ENCODE measurements at places on chromosomes 5 and 9.

GRCh38 chr5:135441350-135441831 lies 5.8 kb downstream of the DCANP1 start:
- peak; percentile 63 for DNase-seq

DNA sequence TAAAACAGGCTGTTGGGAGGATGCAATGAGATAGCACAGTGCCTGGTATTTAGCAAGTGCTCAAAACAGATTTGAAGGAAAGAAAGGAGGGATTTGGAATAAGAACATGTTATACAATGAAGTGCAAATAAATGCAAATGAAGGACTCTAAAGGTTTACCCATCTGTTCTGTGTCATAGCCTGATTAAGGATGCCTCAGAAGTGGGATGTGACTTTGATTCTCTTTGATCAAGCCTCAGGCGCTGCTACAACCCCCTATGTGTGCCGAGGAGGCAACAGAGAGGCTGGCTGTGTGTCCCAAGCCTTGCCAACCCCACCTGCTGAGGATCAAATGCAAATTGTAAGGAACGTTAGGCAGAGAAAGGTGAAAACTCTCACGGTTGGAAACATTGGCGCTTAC lies 27.2 kb downstream of the GGTA1 start:
- DNase-seq = no peak

GRCh38 chr5:14838396-14839319 lies 32.9 kb downstream of the ANKH start:
- no peak for DNase-seq

DNA sequence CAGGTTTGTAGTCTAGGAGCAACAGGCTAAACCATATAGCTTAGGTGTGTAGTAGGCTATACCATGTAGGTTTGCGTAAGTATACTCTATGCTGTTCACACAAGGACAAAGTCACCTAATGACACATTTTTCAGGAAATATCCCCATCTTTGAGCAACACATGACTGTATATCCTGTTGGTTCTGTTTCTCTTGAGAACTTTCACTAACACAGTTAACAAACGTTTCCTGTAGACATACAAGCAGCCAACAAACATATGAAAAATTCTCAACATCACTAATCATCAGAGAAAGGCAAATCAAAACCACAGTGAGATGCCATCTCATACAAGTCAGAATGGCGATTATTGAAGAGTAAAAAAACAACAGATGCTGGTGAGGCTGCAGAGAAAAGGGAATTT lies 68.2 kb downstream of the NR2F1-AS1 start:
- no peak for DNase-seq
